ENCODE measurements at places on chromosomes 12 and 14.
A peak's percentile ranks its signal among the peaks of the same experiment; 100 is the strongest.

GRCh38 chr14:104247336-104248202, 109.2 kb downstream of the KIF26A start:
- DNase-seq: no peak

DNA sequence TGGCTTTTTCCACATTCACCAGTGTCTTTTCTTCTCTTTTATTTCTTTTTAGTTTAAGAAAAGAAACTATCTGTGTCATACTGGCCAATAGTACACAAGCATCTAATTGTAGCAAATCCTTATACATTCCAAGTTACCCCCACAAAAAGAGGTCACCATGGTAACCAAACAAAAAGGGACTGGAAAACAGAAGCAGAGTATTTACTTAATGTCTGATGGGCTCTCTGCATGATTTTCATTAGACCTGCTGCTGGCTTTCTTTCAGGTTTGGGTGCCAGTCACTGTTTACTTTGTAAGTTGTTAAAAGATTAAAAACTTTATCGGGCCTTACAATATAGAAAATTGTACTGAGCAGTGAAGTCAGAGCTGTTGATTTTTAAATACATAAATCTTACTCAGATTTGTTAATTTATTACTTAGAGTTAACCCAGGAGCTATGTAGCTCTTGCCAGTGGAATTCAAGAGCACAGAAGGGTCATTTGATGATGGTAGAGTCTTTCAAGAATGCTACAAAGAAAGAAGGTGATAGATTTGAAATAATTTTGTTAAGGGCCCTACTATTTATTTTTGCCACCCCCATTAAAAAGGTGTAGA, 123.9 kb downstream of the BRMS1L start:
- DNase-seq: no peak

DNA sequence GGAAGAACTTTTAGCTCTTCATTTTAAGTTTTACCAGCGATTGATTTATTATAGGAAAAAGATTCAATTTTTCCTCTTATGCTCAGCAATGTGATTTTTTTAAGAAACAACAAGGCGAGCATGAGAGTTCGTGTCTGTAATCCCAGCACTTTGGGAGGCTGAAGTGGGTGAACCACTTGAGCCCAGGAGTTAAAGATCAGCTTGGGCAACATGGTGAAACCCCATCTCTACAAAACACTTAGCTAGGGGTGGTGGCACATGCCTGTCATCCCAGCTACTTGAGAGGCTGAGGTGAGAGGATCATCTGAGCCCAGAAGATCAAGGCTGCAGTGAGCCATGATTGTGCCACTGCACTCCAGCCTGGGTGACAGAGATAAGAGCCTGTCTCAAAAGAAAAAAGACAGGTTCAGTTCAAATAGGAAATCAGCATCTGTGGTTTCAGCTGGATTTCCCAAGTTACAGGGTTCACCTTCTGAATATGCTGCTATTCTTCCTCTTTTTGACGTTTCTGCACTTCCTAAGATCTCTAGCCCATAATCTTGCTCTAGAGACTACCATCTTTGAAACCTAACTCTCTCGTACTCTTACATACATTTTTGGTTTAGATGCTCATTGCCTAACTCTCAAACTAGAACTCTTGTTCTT, 274.7 kb downstream of the SEC23A start:
- DNase-seq: no peak

DNA sequence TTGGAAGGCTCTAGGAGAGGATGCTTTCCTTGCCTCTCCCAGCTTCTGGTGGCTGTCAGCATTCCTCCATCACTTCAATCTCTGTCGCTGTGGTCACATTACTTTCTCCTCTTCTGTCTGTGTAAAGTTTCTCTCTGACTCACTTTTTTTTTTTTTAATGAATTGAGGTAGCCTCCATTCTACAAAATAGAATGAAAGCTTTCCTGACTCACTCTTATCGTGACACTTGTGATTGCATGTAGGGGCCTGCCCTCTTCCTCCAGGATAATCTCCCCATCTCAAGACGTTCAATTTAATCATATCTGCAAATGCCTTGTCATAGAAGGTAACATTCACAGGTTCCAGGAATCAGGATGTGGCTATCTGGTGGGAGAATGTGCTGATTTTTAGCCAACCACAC, 153.5 kb upstream of the HMGA2 start:
- peak; percentile 34 for DNase-seq

GRCh38 chr12:11543457-11544158, 105.9 kb upstream of the ETV6 start:
- DNase-seq: no peak

DNA sequence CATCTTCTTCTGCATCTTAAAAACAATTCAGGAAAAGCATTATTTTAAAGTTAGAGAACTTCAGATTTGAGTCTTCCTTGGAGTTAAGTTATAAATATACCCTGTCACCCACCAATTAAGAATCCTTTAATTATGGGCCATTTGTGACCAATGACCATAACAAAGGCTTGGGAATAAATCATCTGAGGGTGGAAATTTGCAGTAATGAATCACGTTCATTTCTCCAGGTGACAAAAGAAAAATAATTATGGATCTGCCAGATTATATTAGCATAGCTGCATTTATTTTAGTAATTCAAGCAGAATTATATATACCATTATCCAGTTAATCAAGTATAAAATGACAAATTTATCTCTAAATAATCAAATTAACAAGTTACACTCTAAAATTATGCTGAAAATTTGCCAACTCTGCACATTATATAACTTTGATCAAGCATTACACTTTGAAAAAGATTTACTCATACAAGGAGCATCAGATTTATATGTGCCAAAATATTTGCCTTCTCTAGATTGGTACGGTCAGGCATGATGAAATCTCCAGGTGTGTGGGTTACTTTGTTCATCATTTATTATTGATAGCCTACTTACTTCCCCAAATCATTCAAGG, at the start of gene OR4K14:
Gene OR4K14 (minus strand): TSS at position 51 of the 609 bp plus-strand sequence. CDS start 4,114 bp downstream, outside the sequence.
- no peak for DNase-seq

DNA sequence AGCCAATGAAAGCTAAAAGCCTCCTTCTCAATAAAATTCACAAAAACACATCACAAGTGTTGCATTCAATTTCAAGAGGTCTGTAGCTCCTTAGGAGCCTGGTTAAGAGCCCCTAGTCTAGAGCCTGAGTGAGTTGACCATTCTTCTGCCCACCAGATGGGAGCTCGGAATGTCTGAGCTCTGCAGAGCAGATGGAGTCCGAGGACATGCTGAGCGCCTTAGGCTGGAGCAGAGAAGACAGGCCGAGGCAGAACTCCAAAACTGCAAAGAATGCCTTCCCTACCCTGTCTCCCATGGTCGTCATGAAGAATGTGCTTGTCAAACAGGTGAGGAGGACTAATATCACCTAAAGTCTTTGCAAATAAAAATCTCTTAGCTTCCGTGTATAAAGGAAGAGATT, 11.6 kb downstream of the CIPC start:
- DNase-seq: no peak

DNA sequence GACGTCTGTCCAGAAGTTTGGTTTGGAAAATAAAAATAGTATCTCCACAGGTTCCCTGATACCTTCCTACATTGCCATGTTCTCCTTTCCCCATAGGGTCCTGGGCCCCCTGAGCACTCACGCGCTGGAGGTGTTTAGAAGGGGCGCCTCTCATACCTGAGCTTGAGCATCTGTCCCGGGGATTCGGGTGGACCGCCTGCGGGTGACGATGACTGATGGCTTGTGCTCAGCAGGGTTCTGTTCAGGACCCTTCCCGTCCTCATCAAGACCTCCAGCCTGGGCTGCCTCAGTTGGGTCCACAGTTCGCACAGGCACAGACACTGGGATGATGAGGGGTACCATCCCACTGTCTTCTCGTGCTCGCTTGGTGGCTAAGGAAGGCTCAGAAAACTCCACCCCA, 22.7 kb upstream of the PNMA1 start:
- DNase-seq: no peak

DNA sequence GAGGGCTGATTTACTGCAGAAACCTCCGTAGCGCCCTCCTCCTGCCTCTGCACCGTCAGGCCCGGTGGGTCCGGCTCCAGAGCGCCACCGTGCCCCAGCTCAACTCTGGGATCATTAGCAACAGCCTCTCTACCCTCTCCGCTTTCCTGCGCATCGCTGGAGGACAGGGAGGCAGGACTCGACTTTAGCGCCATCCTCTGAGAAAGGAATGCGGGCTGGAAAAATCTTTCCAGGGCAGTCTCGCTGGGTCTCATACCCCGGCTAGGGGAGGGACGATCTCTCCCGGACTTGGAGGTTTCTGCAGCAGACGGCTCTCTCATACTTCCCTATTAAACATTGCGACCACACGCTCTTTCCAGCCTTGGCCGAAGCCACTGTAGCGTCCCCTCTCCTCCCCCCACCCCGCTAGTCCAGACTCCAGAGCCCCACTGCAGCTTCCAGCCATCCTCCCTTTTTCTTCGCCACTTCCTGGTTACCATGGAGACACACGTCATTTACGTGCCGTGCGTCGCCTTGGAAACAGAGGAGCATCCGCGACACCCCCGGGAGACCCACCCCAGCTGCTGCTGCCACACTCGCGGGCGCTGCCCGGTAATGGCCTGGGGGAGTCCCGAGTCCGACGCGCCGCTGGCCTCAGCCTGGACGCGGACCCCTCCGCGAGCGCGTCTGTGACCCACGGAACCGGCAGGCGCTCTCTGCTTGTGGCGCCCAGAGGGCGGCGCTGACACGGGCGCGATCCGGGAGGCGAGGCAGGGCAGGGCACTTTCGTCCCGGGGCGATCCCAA, at the start of gene CCDC184:
Gene CCDC184 (plus strand): TSS at position 554 of the 785 bp plus-strand sequence. CDS start 479 bp downstream, outside the sequence.
- DNase-seq: peak; percentile 41

GRCh38 chr12:38850461-38850860, 54.9 kb downstream of the CPNE8 start:
- DNase-seq: no peak

DNA sequence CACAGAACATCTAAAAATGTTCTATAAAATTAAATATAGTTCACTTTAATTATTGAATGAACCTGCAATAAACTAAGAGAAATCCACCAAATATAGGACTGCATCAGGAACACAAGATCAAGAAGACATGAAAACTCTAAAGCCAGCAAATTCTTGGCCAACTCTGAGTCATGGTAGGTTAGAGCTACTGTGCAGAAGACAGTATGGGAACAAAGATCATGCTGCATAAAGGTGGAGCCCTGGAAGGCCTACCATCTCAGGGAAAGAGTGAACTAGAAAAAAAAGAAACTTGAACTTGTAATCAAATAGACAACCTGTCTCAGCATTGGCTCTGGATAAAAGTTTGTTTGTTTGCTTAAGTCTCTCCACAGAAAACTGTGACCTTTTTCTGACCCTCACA, 66.9 kb upstream of the CNOT2 start:
- no peak for DNase-seq

DNA sequence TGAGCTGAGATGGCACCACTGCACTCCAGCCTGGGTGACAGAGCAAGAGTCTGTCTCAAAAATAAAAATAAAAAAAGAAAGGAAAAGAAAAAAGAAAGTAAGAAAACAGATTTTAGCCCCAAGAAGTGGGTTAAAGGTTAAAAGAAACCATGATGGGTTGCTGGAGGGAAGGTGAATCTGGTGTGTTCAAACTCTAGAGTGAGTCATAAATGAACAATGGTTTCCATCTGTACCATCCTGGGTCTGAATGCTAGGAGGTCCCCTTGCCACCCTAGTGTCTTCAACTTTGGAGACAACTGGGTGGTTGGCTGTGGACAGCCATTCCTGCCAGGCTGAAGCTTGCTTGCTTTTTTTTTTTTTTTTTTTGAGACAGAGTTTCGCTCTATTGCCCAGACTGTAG, 1.6 kb upstream of the RPS26 start:
- DNase-seq: no peak

- DNase-seq: peak; percentile 73
These were observed 798 bp downstream of the CCDC198 start for GRCh38 chr14:57492859-57493258.

DNA sequence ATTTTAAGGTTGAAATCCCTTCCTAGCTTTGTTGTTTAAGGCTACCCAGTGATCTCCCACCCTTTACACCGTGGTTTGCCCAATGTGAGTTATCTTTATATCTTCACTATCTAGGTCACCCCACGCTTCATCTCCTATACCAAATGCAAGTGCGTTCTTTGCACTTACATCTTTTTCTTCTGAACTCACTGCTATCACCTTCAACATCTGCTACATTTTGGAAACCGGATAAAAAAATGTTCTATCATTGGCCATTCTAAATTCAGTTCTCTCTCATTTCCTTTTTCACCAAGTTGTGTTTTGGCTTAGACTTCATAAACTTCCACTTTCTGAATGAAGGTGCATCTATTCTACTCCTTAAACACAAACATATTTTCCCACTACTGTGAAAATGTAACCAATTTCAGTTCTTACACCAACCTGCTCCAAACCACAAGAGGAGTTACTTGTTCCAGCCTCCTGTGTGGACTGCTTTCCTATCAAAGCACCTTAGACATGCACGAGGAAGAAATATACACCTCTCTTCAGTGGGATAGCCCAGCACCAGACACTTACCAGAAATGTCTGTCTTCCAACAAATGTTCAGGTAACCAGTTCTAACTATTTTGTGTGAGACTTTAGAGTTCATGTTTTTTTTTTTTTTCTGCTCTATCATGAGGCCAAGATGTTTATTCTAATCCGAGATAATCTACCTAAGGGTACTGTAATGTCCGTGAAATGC, 21.9 kb downstream of the CLEC9A start:
- DNase-seq: no peak

- DNase-seq: no peak
These were observed 20.1 kb upstream of the CERS5 start for GRCh38 chr12:50187084-50187900.

DNA sequence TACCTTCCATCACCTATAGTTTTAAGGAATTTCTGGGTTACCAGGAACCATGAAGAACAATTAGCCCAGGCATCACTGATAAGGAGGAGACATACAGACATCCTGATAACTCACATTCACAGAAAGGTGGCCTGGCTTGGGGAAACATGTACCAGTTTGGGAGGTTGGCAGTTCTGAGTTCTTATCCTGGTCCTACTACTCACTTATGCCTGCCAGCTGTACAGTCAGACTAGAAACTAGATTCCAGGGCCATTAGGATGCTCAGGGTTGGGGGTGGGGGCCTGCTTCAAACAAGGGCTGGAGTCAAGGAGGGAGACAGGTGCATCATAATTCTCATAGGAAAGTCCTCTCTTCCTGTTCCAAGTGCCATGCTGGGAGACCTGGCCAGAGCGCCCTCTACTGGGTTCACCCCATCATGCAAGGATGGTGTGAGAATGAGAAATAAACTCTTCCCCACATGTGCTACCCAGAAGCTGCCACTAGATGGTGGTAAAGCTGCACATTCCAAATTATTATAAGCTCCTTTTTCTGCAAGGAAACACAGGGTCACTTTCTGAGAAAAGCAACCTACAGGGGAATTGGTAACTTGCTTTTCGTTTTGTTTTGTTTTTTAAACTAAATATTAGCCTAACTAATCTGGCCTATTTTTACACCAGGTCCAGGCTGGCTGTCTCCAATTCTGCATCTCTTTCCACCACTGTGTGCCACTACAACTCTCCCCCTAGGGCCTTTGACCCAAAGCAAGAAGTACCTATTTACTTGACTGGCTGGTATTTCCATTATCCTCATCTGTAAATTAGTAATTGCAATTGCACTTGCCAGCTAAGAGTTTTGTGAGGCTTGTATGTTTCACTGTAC, 14.5 kb downstream of the OAS2 start:
- peak; percentile 62 for DNase-seq

- DNase-seq: peak; percentile 56
These were observed at the start of gene ACIN1 for GRCh38 chr14:23094666-23095195. Gene ACIN1, minus strand, starts transcription at chr14:23095136. Its CDS starts 24 bp downstream, at chr14:23095112.
